ENCODE measurements at places on chromosomes 1 and 21.

DNA sequence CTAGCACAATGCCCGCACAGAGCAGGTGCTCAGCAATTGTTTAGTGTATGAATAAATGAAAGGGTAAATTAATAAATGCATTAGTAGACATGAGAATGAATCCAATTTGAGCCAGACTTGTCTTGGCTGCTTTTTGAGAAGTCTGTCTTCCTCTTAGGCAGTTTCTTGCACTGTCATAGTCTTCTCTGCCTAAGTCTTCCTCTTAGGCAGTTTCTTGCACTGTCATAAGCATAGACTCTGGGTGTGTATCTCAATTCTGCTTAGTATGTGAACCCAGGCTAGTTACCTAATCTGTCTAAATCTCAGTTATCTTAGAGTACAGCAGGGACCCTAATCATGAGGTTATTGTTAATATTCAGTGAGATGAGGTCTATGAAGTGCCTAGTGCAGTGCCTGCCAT is 27.2 kb downstream of the NHLH2 start:
- no peak for DNase-seq

GRCh38 chr21:35032474-35033263 is 16.4 kb downstream of the RUNX1 start:
- no peak for DNase-seq

GRCh38 chr21:42779431-42779861 is 99.9 kb downstream of the WDR4 start:
- no peak for DNase-seq

DNA sequence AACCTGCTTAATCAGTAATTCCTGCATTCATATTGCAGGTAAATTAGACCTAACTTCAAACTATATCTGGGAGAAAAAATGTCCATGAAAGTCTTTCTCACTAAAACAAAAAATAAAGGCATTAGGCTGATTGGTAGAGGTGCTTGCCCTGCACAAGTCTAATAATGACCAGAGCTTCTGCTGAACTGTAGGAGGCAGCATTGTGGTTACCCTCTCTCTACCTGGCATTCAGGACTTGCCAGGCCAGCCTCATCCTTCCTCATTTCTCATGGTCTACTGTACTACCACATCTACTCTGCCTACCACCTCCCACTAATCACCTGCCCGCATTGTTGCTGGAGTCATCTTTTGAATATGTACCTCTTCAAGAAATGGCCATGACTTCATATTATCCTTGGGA is 60.8 kb upstream of the KRTAP11-1 start:
- no peak for DNase-seq

DNA sequence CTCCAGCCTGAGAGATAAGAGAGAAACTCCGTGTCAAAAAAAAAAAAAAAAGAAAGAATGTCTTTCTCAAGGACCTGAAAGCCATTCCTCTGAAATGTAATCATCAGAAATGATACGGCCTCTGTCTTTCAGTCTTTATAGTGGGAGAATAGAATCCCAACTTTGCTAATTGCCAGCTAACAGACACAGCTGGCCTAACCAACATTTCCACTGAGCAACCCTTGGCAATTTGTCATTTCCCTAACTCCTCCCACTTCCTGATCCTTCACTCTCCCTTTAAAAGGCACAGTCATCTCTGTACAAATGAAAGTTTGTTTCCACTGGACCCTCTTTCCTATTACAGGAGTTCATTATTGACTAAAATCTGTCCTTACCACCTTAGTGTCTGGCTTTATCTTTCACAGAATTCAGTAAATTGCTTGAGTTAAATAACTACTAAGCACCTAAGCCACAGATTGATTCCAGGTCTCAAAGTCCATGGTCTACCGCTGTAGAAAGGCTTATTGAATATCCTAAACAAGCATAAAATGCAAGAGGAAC is 4.3 kb upstream of the CBR1 start:
- no peak for DNase-seq

GRCh38 chr1:7770669-7770996 is 463 bp upstream of the VAMP3 start:
- DNase-seq: no peak

DNA sequence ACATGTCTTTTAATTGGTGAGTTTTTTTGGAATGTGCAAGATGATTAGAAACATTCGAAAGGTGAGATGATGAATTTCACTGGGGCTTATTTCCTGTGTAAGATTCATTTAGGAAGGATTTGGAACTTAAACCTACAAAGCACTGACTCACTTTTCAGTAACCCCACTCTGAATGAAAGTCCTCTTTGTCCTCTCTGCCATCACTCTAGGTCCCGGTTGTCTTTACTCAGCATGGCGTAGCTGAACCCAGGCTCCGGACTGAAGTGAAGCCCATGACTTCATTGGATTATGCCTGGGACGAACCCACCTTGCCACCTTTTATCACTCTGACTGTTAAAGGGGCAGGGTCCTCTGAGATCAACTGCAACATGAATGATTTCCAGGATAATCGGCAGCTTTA is 139.4 kb downstream of the VPS13D start:
- no peak for DNase-seq

- no peak for DNase-seq
Measured at GRCh38 chr1:184027826-184028695, 9.5 kb downstream of the COLGALT2 start.

- no peak for DNase-seq
Measured at GRCh38 chr1:207336559-207337467, 15.3 kb downstream of the CD55 start.

DNA sequence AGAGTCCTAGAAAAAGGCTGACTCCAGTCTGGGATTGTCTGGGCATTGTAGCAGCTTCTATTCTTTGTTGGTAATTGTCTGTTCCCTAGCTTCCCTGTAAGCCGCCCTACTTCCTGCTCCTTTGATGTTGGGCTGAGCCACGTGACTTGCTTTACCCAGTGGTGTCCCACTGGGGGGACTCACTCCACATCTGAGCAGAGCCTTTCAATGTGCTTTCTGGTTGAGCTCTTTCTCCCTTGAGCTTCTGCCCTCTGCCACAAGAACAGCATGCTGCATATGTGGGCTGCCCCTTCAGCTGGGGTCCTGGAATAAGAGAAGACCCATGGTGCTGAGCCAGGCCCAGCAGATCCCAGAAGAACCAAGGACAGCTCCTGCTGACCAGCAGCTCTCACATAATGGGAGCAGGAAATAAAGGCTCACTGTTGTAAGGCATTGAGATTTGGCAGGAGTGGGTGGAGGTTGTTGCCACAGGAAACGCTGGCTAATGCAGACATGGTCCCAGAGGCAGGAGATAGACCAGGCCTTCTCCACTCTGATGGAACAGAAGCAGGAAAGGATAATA is 276.3 kb upstream of the GJB5 start:
- DNase-seq: no peak

DNA sequence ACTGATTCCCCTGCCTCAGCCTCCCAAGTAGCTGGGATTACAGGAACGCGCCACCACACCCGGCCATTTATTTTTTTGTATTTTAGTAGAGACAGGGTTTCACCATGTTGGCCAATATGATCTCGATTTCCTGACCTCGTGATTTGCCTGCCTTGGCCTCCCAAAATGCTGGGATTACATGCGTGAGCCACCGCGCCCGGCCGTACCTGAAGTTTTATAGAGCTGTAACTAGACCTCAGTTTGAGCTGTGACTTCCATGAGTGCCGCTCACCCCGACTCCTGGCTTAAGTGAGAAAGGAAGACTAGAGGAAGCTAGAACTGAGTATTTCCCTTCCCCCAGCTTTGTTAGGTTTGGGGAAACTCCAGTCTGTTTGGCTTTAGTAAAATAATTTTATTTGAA is 1283.1 kb downstream of the KCNT2 start:
- DNase-seq: no peak

- no peak for DNase-seq
Measured at GRCh38 chr1:178494569-178494971, 2.2 kb downstream of the CLEC20A start.

DNA sequence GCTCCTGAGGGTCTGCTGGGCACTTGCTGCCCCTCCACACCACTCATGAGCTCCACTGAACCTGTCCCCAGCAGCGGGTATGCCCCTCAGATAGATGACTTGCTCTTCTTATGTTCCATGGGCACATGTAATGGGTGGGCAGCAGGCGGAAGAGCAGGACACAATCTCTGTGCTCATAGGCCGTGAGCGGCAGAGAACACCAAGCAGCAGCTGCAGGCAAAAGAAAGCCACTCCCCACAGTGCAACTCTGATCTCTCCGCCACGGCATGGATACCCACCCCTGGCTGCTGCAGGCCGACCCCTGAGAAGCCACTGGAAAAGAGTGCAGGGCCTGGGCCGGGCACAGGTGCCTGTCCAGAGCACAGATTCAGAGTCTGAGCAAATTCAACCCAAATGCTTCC is 135.2 kb upstream of the RUNX3 start:
- no peak for DNase-seq

DNA sequence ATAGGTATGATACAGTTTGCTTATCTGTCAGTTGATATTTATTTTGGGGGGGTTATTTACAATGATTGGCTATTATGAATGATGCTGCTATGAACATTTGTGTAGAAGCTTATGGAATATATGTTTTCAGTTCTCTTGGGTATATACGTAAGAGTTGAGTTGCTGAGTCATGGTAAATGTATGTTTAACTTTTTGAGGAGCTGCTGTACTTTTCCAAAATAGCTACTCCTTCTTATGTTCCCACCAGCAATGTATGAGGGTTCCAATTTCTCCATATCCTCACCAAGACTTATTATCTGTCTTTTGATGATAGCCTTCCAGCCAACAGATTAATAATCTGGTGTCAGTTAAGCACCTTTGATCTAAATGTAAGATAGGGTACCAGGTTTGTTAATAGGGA is 11.9 kb downstream of the SOAT1 start:
- no peak for DNase-seq

DNA sequence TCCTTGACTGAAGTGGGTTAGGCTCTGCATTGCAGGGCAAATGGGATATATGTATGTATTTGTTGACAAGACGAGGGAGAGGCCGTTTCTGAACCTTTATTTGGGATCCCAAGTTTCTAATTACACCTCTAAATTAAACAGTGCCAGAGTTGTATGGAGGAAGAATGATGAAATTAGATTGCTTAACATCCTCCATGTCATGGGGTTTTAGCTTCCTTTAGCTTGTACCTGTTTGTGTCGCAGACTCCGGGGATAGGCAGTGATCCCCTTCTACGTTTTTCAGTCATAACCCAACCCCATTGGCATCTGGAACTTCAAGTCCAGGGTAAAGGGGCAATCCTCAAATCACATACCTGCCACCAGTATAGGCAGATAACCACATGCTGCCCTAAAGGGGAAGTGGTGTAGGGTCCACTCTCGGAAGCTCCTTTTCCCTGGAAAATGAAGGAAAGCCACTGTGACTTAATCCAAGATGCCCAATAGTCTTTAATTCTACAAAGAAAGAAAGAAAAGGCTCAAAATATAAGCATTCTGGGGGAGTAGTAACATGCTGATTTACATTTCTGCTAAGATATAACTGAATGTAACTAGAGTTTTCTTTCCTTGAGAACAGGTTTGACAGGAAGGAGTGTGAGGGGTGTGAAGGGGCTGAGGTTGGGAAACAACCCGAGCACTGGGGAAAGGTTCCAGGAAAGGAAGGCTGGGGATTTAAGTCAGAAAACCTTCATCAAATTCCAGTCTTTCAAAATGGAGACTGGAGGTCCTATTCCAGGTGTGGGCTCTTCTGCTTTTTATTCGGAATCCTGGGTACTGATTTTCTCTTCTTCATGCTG is 77.6 kb downstream of the RGL1 start:
- DNase-seq: no peak

DNA sequence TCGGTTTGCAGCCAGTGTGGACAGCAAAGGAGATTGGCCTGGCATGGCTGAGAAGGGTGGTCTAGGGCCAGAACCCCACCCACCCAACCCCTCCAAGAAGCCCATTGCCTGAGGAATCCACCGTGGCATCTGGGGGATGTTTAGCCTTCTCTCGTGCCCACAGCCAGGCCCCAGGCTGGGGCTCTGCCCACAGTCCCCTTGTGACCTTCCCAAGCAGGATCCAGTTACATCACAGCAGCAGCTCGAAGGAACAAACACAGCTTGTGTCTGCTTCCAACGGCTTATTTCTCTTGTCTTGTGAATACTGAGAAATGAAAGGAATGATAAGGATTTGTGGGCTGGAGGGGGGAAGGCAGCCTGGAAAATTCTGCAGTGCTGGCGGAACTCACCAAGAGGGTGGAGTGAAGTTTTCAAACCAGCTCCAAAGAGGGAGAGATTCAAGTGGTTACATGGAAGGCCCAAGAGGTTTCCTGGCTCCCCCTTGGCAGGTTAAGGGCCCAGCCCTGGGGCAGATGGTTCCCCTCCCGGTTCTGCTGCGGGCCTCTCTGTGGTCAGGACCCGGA is 61.6 kb downstream of the DHRS3 start:
- DNase-seq: no peak

GRCh38 chr21:45282283-45283034 is 5.2 kb downstream of the POFUT2 start:
- no peak for DNase-seq

DNA sequence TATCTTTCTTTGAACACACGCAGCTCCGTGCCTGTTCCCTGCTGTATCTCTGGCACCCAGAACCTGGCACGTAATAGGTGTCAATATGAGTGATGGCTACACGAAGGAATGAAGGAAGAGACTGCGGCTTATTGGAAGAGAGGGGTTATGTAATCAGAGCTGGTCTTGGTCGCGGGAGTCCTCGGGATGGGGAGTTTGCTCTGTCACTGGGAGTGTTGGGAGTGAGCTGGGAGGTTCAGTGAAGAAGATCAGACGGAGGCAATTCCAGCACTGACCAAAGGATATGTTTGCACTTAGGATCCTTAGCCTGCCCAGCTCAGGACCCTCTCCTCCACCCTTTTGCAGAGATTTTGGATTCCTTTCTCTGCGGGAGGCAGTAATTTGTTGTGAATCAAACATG is 709.1 kb downstream of the PTPRU start:
- no peak for DNase-seq

DNA sequence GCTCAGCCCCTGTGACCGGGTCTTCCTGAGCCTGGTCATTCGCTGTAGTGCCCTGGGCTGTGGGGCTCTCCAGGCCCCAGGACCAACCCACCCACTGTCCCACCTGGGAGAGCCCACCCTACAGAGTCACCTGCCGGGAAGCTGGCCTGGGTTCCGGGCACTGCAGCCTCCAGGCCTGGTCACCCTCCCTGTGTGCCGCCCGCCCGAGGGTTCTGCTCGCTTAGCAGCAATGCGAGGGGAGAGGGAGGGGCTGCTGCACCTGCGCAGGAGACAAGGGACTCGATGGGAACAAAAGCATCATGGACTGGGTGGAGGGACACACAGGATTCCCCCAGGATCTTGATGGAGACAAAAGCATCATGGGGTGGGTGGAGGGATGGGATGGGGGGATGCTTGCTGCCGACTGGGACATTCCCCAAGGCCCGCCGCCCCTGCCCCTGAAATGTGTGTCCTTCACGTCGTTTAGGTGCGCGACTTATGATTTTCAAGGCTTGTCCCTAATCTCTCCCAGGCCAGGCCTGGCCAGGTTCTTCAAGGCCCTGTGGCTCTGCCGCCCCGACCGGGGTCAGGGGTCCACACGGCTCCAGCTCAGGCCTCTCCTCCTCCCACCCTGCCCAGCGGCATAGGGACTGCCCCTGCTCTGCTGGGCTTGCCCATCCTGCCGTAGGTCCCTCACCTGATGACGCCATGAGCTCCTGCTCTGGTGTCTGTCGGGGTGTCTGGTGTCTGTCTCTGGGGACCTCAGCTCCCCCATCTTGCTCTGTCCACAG is 1.7 kb downstream of the KRTAP10-8 start:
- DNase-seq: no peak
